Caki2 (cell line): ENCODE measurements at places on chromosomes 3 and 15. TPM values are rescaled to one million over a fixed set of nuclear protein-coding genes. Genes with fewer than 3 reads are reported as not detected.
A peak's percentile ranks its signal among the peaks of the same experiment; 100 is the strongest.

DNA sequence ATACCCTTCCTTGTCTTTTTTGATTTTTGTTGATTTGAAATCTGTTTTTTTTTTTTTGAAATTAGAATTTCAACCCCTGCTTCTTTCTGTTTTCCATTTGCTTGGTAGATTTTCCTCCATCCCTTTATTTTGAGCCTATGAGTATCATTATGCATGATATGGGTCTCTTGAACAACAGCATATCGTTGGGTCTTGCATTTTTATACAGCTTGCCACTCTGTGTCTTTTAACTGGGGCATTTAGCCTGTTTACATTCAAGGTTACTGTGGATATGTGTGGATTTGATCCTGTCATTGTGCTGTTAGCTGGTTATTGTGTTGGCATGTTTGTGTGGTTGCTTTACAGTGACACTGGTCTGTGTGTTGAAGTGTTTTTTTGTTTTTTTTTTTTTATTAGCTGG lies 99.7 kb upstream of the P3H2 start:
- no peak for DNase-seq

The SFMBT1 gene
- 2.0 and 3.3 TPM in 2 replicates for total RNA-seq

GRCh38 chr3:129490273-129490675 lies 38.2 kb upstream of the RHO start:
- peak; percentile 85 for DNase-seq

DNA sequence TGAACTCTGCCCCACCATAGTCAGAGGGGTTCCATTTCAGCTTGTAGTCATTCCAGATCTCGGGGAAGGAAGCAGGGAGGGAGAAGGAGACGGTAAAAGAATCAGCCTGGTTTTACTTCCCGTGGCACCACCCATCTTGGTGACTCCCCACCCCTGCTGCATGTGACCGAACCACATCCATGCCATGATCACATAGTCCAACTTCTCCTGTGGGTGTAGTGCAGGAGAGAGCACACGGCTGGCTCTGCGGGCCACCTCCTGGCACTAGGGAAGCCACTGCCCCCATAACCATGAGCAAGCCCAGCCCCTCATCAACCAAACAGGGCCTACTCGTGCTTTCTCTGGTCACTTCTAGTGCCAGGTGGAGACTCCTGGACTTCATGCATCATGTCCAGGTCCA lies 3.7 kb downstream of the CHRNA3 start:
- no peak for DNase-seq

DNA sequence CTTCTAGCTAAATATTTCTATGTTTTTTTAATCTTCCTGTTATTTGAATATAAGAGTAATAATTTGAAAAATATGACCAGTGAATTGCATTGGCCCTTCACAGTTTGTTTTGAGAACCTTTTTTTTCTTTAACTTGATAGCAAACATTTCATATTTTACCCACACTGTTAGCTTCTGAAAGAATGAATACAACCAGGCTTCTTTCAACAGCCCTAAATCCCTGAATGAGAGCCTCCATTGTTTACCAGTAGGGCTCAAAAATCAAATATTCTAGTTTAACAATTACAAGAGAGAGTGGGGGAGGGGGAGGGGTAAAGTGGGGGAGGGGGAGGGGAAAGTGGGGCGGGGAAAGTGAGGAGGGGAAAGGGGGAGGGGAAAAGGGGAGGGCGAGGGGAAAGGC lies 14.5 kb upstream of the TOP2B start:
- no peak for DNase-seq

DNA sequence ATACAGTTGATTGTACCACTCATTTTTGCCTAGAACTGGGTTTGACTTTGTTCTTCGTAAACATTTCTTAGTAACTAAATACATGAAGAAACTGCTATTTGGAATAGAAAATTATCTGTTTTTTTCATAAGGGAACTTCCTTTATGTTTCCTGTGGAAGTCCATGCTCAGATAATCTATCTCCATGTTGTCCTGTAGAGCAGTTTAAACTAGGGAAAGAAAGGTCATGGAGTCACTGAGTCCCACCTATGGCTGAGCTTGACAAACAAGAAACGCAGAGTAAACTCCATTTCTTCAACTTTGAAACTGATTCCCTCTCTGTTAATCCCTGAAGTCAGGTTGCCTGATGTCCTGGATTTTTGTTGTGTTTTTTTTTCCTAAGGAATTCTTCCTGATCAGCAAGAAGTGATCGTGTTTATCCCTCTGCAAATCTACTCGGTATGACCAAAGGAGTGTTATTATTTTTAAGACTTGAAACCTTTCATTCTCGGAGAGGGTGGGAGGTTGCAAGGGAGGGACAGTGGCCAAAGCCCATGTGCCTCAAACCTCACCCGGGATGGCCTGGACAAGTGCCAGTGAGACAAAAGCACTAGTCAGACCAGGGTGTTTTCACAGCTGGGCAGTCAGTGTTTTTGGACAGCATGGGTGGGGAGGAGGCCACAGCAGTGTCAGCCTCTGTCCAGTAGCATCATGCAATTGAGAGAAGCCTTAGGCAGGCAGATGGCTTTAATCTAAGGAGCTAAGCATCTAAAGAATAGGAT lies 129.8 kb upstream of the PHLDB2 start:
- no peak for DNase-seq

The GOLGA8K gene
- total RNA-seq = 0.54 TPM in 1 of 2 replicates, not detected in the other
